HT-29 (cell line): ENCODE measurements at places on chromosomes 11 and 22.

GRCh38 chr11:57762235-57762861 lies 746 bp downstream of the CTNND1 start:
- DNase-seq: peak; percentile 74

DNA sequence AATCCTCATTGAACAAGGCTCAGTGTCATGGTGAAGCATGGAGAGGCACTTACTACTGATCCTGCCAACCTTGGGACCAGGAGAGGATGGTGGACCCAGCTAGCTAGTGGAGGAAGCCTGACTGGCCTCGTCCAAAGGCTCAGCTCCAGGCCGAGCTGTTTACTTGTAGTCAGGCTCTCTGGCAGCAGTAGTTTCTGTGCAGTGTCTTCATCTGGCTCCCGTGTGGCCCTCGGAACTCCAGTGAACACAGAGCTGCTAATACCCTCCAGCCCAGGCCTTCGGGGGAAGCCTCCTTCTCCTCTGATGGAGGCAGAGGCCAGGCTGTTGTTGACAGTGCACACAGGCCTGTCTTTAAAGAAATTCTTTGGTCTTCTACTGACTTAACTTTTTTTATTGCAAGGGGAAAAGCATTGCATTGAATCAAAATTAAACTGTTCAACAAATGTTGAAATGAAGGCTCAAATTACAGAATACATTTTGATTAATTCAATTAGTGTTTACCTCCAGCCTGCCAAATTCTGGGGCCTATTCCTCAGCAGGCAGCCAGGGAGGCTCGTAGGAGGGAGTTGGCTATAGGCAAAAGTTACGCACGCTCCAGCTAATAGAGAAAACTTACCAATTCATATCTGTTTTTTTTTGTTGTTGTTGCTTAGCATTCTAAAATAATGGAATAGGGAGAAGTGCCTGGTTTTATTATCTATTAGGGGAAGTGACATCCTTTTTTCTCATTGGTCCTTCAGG lies 18.8 kb downstream of the PPFIBP2 start:
- no peak for DNase-seq

DNA sequence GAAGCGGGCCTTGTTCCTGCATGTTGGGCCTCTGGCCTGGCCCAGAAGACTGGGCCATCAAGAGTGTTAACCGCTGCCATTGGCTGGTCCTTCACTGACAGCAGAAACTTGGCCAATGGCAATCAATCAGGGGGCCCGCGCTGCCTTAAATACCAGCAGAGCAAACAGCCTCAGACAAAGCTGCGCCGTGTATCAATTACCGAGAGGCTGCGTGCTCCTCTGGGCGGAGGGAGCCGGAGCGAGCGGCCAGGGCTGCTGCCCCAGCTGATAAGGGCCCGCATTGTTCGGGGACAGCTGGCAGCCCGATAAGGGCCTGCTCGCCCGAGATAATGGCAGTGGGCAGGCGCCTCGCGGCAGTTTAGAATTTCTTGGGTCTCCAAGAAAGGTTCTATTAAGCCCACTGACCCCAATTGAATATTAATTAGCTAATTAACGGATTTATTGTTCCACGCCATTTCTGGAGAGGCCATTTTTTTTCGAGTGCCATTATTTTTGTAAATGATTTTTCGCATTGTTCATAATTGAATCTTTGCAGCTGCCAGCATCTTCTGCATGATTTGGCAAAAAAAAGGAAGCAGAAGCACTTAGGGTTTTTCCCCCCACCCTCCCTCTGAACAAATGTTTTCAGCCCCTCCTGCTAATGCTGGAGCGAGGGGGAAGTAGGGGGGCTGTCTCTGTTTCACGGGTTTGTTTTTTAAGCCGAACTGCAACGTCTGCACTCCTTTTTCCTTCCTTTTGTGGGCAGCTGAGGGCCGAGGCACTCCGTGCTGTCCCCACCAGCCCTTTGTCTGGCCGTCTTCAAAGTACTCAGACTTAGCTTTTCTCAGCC lies 37.6 kb upstream of the RIC3 start:
- no peak for DNase-seq

DNA sequence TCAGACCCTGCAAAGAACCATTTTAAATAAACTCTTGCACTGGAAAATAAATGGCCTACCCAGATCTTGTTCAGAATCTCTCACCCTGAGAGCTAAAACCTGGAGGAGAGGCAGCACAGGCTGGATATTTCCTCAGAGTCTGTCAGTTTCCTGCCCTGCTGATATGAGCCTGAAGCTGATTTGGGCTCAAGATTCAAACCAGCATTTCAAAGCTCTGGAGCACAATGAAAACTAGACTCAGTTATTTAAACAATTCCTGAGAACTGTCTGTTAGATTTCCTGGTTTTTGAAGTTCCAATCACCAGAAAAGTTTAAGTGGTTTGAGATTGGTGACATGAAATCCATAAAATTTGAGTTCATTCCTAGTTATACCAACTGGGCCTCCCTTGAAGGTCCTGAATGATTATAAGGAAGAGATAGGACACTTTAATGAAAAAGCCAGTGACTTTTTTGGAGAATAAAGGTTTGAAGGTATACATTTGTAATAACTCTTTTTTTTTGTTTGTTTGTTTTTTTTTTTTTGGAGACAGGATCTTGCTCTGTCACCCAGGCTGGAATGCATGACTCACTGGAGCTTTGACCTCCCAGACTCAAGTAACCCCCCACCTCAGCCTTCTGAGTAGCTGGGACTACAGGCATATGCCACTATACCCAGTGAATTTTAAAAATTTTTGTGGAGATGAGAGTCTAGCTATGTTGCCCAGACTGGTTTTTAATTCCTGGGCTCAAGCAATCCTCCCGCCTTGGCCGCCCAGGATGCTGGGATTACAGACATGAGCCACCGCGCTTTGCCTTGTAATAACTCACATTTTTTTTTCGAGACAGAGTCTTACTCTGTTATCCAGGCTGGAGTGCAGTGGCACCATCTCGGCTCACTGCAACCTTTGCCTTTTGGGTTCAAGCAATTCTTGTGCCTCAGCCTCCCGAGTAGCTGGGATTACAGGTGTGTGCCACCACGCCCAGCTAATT lies 8.0 kb upstream of the ESAM start:
- peak; percentile 38 for DNase-seq

- peak; percentile 96 for DNase-seq
These were observed 17.5 kb downstream of the ATG16L2 start for GRCh38 chr11:72831521-72832300.

- no peak for DNase-seq
These were observed 18.4 kb downstream of the SYT13 start for GRCh38 chr11:45267652-45268299.

DNA sequence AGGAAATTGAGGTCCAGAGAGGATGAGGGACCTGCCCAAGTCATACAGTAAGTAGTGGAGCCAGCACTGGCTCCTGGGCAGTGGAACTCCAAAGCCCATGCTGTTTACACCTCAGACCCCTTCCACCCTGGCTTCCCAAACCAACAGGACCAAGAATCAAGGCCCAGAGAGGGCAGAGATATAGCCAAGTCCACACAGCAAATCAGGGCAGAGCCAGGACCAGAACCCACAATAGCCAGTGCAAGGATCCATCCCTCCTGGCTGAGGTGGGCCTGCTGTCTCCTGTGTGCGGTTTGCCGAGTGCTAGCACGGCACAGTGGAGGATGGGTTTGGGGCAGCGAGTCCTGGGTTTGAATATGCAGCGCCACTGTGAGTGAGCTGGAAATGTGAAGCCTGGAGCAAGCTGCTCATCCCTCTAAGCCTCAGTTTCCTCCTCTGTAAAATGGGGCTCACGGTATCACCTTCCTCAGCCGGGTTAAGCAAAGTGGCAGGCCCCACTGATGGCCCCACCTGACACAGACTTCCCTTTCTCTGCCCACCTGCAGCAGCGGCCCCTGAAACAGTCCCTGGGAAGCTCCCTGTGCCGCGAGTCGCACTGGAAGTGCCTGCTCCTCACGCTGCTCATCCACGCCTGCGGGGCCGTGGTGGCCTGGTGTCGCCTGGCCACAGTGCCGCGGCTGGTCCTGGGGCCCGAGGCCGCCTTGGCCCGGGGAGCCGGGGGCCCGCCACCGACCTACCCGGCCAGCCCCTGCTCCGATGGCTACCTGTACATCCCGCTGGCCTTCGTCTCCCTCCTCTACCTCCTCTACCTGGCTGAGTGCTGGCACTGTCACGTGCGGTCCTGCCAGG lies 2.3 kb downstream of the TMEM151A start:
- no peak for DNase-seq

GRCh38 chr11:114251815-114252337 lies 44.3 kb upstream of the NNMT start:
- no peak for DNase-seq

- DNase-seq: peak; percentile 84
These were observed 734 bp downstream of the PPP1R14B start for GRCh38 chr11:64245797-64246620.

GRCh38 chr11:116413301-116414242 lies 359.2 kb downstream of the BUD13 start:
- no peak for DNase-seq

DNA sequence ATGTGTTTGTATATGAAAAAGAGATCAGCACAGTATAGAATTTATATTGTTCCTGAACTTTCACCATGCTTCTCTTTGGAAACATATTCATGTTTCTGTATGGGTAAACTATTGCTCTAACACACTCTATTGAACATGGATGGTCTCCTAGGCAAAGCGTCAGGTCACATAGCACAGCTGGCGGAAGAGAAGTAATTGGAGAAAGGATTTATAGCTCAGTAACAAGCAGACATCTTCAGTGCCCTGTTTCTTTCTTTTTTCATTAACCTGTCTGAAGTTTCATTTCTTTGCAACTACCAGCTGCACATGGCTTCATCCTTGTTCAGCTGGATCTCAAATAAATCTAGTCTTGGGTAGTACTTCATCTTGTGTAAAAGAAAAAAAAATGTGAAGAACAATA lies 84.4 kb upstream of the TRPC6 start:
- DNase-seq: no peak

- DNase-seq: peak; percentile 49
These were observed 18.2 kb upstream of the MUC5AC start for GRCh38 chr11:1139441-1140083.

GRCh38 chr22:16824716-16825687 lies at the start of gene XKR3:
TSS of gene XKR3 (minus strand) at chr22:16825411. CDS start at chr22:16808073, 17,338 bp downstream.
- DNase-seq: no peak

DNA sequence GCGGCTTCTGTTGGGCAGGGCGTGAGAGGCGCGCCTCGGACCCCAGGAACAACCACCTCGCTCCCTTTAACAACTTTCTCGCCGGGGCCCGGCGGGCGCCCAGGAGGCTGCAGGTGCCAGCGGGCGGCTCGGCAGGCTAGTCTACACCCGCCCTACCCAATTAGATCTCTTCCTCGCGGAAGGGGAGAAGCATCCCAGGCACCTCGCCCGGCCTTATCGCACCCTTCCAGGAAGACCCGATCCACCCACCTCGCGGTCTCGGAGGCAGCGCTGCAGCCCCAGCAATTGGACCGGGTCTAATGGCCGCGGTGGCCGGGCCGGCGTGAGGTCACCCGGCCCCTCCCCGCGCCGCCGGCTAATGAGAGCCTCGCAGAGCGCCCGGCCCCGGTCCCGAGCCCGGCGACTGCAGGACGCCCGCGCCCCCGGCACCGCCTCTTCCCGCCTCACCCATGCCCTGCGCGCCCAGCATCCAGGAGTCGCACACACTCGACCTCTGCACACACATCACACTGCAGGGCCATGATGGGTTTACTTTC lies at the start of gene PLAAT3:
Gene PLAAT3 (minus strand): TSS at position 298 of the 536 bp plus-strand sequence. CDS start 419 bp downstream, outside the sequence.
- DNase-seq: peak; percentile 97

DNA sequence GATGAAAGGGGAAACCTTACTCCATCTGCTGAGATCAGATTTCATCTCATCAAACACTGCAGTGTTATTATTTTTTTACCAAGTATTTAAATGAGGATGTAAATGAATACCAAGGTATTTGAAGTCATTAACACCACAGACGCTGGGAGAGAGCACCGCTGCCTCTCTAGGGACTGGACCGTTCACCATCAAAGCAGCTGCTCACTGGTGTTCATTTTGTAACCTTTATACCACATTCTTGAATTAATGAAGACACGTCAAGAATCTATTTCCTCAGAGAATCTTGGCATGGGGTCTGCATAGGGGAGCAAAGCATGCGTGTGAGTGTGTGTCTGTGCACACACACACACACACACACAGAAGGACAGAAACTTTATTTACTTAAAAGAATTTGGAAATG lies 15.6 kb downstream of the SIAE start:
- no peak for DNase-seq

DNA sequence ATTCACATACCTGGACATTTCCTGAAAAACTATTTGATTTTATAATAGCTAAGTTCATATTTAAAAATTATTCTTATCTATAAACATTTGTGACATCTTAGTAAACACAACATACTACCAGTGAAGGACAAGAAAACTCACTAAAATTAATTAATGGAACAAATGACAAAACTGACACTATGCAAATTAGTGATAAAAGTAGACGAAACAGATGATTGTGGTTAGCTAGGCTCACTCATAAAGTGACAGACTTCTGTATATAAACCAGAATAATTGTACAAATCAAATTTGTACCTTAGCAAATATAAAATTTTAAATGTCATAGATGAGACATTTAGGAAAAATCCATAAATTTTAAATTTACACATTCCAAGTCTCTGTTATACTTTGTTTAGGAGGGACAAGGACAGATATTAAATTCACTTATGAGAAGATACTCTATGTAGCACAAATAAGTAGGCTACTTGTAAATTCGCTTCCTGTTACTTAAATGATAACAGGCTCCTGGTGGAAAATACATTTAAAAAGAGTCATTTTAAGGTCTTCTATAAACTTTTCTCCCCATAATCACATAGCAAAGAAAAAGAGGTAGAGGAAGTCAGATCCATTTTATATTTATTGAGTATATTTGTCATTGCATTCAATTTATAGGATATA lies 81.2 kb downstream of the KIF18A start:
- DNase-seq: no peak

- DNase-seq: no peak
These were observed 55.7 kb downstream of the SYTL2 start for GRCh38 chr11:85755285-85755684.

DNA sequence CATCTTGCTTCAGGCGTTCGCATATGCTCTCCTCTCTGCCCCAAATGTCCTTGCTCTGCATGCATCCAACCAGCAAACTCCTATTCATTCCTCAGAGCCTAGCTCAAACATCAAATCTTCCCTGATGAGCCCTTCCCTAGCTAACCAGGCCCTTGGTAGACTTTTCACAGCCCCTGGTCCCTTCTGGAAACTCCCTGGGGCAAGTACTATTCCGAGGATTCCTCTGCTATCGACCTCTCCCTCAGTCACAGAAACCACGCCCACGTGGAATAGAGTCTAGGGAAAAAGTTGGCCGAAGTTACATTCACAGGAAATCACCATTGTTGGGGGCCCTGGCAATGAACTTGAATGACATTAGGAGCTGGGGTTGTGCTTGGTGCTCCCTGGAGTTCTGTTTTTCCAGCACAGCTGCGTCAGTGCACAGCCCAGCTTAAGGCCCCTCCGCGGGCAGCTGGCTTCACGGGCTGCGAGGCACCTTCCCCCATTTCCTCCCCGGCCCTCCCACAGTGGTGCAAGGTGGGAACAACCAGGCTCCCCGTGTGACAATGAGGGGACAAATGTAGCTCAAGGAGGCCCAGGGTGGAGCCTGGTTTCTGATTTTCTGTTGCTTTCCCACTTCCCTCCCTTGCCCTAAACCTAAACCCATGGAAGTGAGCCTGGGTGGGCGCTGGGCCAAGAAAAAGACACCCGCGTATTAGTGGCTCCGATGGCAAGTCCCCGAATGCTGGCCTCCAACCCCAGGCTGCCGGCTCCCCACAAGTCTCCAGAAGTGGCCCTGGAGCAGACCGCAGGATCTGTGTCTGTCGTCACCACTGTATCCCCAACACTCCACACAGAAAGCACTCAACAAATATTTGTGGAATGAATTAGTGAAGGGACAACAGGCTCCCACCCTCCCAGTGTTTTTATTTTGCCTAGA lies 4.3 kb upstream of the ATP5MGL start:
- no peak for DNase-seq

- DNase-seq: peak; percentile 69
These were observed 587 bp upstream of the ALDH3B1 start for GRCh38 chr11:68009391-68010089.

GRCh38 chr11:130023204-130023603 lies 20.6 kb upstream of the PRDM10 start:
- peak; percentile 63 for DNase-seq
